ENCODE measurements at places on chromosomes 16 and 17.

GRCh38 chr17:9982159-9982558 lies 77.1 kb upstream of the RCVRN start:
- no peak for DNase-seq

DNA sequence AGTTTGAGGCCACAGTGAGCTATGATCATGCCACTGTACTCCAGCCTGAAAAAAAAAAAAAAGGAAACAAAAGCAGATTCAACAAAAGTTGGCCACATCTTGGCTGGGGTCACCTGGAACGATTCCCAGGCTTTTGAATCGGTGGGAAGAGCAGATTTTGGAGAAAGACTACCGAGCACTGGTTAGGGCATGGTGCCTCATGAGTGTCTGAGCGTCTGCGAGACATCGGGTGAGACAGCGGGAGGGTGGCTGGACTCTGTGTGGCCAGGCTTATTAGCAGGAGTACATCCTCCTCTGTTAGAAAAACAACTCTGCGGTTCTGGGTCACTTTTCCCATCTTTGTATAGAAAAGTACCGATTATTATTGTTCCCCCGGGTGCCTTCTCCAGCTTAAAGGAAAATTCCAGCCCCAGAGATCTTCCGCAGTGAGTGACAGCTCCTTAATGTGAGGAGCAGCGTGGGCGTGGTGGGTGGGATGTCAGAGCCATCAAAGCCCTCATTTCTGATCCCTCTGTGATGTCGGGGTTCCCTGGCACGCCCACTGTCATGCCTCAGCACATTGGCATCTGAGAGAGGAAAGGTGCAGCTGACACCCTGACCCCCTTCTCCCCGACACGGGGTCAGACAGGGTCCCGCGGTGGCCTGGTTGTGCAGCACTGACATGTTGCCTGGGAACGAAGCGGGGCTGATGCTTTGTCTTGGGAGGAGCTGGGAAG lies 6.9 kb downstream of the RGS9 start:
- no peak for DNase-seq

GRCh38 chr17:3036800-3037199 lies 26.6 kb downstream of the OR1D5 start:
- DNase-seq: no peak

DNA sequence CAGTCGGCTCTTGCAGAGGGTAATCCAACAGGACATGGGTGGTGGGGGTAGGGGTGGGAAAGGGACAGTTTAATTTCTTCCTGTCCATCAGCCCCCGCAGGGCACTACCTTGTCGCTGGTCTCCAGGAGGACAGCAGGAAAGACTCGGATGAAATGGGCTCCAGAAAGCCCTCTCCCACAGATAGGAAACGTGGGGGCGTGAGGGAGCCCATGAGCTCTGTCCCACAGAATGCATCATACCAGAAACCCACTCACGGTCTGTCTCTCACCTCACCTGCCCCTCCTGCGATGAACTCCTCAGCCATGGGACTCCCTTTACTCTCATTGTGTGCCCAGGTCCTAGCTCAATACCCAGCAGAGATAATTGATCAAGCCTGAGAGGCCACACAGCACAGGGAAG lies 240.1 kb downstream of the GSG1L start:
- DNase-seq: no peak

- no peak for DNase-seq
Observed at GRCh38 chr17:28959471-28959871, 8.2 kb upstream of the PHF12 start.

- DNase-seq: no peak
Observed at GRCh38 chr17:40538019-40538935, 27.0 kb downstream of the CCR7 start.

GRCh38 chr16:4663777-4664465 lies 29.4 kb upstream of the NUDT16L1 start:
- no peak for DNase-seq

DNA sequence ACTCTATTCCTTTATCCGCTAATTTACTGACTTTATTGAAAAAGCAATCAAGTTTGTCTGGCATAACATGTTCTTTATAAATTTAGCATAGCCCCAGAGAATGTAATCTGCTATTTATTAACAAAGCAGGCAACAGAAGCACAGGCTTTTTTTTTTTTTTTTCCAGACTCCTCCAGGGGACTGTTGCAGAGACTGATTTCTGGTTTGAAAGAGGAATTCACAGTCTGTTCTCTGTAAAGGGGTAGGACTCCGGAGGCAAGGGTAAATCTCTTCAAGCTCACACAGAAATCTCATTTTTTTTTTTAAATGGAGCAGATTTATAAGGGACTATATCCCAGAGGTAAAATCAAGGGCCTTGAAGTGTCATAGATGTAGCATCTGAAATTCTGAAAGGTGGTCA lies 1386.5 kb upstream of the CDH8 start:
- no peak for DNase-seq

DNA sequence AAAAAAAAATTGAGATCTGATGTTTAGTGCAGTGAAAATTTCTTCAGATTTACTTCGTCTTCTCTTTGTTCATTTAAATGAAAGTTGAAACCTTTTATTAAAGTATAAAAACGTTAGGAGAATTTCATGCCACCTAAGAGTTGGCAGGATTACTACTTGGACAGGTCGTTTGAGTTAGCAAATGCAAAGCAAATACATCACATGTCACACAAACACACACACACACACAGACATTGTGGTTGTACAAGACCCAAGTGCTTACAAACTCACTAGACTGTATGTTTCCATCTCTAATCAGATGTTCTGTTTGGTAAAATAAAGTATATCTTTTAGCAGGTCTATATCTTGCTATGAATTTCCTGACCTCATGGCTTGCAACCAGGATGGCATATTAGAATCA lies 185.6 kb upstream of the COX10 start:
- DNase-seq: no peak

DNA sequence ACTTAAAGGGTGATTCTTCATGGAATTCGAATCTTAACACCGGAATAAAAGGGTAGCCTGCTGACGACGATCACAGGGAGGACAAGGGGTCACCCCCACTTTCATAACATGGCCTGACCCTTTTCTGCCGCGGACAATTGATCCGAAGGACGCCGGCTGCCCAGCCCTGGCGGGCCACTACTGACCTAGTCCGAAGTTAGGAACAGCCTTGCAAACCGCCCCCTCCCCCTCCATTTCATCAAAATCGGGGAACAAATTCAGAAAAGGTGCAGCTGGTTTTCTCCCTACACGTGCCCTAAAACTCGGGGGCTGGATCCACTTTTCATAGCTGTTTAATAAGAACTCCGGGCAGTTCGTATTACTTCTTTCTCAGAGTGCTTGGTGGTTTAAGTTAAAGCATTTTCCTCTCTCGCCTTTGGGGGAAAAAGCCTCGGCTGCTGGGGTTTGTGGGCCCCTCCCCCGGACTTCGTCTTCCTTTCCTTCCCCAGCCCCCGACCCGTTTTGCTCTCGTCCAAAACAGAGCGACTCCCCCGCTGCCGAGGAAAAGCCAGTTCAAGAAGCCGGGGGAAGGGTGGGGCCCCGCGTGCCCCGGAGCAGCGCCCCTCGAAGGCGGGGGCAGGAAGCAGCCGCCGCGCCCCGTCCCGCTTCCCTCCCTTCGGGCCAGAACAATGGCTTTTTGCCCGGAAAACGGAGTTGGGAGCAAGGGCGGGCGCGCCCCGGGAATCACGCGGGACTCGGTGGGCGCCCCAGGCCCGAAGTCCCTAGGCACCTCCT lies 641 bp upstream of the CBX2 start:
- DNase-seq: no peak

GRCh38 chr16:78742501-78743283 lies 643.2 kb downstream of the WWOX start:
- DNase-seq: no peak

DNA sequence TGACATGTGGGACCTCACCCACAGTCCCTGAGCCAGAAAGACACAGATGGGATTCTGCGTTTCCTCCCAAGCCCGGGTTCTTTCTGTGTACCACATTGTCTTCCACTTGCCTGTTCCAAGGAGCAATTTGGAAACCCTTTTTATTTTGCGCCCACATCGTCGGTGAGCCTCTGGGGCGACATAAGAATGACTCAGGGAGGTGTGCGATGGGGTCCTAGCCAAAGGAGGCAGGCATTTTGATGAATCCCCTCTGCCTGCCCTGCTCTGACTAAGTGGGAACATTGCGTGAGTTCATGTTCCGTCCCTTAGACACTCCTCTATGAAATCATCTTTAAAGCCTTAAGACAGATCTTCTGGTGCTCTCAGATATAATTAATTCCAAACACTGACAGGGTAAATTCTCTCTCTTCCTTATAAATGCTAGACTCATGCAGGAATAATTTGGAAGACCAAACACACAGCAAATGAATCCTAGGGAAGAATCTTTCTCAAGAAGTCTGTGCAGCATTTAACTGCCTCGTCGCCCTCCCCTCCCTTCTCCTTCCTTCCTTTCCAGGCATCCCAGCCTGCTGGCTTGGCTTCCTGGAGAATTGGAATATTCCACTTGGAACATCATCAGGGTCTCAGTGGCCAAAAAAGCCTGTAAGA lies 52.7 kb upstream of the FOXF1 start:
- DNase-seq: no peak

DNA sequence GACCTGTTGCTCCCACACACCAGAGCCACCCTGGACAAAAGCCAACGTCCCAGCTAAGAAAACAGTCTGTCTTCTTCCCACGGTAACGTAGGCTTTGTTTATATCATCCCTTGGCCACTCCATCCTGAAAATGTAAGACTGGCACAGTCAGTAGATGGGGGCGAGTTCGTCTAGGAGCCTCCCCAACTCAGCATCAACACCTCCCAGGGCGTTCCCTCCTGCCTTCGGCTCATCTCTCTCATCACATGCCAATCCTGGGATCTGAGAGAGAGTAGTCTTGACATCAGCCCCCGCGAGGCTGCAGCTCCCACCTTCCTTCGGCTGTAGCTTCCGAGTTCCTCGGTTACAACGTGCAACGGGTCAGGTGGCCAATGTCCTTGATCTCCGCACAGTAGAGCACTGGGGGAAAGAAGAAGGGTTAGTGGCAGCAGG lies 894 bp downstream of the RNF227 start:
- no peak for DNase-seq

GRCh38 chr16:79810449-79811189 lies 210.1 kb upstream of the MAF start:
- no peak for DNase-seq

DNA sequence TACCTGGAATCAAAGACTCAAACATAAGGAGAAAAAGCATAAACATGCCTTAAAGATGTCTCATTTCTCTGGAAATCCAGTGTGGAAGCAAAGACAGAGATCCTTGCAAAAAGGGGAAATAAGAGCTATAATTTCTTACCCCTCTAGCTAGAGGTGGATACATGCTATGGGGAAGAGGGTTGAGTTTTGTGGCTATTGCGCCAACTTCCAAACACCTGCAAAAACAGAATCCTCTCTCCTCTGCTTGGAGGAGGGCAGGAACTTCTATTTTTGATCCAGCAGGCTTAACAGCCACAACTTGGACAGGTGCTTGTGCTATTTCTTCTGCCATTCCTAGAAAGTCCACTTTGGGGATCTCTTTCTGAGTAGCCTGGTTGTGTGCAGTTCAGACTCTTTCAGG lies 21.5 kb upstream of the NUDT7 start:
- no peak for DNase-seq

GRCh38 chr17:18190628-18191235 lies 7.1 kb downstream of the ALKBH5 start:
- DNase-seq: no peak

DNA sequence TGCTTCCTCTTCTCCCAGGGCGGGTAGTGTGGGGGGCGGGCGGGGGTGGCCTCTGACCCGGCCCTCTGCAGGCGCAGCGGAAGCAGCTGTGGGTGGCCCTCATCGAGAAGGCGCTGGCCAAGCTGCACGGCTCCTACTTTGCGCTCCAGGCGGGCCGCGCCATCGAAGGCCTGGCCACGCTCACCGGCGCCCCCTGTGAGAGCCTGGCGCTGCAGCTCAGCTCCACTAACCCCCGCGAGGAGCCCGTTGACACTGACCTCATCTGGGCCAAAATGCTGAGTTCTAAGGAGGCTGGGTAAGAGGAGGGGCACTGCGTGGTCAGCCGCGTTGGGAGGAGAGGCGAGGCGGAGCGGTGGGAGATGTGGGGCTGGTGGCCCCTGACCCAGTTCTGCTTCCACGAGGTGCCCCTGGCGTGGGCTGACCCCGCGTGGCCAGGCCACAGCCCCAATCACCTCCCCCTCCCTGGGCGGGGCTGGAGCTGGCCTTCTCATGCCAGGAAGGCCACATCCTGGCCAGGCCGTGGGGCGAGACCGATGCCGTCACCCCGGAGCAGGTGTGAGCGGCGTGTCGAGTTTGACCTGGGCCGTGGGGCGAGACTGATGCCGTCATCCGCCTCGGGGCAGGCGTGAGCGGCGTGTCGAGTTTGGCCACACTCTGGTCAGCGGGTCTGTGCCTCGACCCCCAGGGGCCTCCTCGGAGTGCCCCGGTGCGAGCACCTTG lies 10.5 kb upstream of the PRR35 start:
- DNase-seq: no peak

DNA sequence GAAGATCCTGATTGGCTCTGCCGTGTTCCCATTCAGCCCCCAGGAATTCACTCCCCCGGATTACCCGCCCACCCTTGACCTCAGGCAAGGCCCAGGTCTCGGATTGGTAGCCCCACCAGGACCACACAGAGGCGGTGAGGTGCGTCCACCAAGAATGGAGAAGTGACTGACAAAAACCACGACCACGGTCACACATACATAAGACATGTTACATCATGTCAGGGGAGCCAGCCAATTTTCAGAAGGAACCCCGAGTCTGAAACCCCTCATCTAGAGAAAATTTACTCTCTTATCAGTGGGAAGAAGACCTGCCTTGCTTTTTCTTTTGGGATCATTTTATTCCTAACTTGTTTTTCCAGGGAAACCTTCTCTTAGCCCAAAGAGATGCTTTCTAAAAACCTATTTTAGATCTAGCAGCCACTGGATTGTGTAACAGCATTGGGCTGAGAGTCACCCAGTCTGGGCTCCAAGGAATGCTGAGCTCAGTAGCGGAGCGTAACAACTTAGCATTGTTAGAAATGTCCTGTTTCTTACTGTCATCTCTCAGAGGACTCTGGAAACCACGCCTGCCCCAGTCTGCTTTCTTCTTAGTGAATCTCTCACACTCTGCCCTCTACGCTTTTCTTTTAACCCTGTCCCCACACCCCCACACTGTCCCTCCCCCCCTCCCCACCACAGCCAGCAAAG lies 164.1 kb downstream of the CMIP start:
- no peak for DNase-seq

- no peak for DNase-seq
Observed at GRCh38 chr17:13355054-13355453, 246.7 kb downstream of the HS3ST3A1 start.

GRCh38 chr17:72361892-72362291 lies 241.1 kb downstream of the SOX9 start:
- no peak for DNase-seq

Data from NCI-H1436 treated with DMSO at 0.1 percent for 48 hours (cell line).